Cerebellar cortex (tissue), 1 donor: ENCODE measurements at places on chromosomes 2 and 18.
A peak's percentile ranks its signal among the peaks of the same experiment; 100 is the strongest.

- no peak for DNase-seq
Measured at GRCh38 chr2:190879474-190880377, 895 bp upstream of the GLS start.

DNA sequence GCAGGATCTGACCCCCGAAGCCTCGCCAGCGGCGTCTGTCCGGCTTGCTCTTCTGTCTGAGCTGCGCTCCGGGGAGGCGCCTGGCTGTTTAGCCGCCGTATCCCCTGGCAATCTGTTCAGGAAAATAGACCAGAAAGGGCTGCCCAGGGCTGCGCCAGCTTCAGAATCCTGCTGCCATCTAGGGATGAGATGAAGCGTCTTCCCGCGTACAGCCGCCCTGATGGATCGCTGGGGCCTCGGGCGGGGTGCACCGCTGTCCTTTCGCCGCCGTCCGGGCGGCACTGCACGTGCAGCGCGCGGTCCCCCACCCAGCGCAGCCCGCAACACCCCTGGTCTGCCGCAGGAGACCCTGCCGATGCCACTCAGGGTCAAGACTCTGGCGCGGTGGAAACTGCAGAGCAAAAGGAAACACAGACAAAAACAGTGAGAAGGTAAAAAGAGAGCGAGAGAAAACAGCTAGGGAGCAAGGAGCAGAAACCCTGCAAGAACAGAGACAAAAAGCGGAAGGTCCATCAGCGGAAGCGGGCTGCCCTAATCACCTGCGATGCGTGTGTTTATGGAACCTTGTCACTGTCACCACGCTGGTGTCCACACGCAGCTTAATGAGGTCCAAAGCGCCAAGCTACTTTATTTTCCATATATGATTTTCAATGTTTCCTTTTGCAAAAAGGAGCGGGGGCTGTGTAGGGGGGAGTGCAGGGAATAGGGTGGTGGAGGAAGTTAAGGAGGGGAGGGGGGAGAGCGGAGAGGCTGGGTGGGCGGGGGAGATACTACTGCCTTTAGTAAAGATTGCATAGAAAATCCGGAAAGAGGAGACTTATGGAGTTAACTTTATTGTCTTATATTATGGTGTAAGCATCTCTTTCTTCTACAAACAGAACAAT lies 2113.3 kb upstream of the PIK3C3 start:
- peak; percentile 84 for DNase-seq

- DNase-seq = no peak
Measured at GRCh38 chr2:240624011-240624949, 1.0 kb upstream of the GPR35 start.

DNA sequence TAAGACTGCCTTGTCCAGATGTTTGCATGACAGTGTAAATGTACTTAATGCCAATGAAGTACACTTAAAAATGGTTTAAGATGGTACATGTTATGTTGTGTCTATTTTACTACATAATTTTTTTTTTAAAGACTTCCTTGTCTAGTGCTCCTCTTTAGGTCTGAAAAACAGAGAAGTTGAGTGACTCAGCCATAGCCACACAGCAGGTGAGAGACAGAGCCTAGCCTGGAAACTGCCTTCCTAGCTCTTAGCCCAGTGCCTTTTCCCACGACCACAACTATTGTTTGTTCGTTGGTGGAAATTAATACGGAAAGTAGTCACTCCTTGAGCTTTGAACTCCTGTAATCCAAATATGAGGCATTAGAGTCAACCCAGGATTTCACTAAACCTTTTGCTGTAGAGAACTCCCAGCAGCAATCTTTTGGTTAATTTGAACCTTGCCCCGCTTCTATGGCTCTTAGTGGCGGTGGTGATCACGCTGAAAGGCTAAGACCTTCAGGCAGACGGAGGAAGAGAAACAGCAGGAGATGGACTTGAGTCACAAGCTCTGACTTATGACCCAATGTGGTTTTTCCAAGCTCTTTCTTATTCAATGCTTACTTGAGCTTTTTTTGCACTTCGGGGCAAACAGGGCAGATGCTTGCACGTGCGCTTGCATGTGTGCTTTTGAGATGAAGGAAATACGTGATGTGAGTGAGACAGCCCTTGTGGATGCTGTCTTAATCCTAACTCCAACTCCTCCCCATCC lies 21.2 kb downstream of the TRIB2 start:
- DNase-seq = no peak

DNA sequence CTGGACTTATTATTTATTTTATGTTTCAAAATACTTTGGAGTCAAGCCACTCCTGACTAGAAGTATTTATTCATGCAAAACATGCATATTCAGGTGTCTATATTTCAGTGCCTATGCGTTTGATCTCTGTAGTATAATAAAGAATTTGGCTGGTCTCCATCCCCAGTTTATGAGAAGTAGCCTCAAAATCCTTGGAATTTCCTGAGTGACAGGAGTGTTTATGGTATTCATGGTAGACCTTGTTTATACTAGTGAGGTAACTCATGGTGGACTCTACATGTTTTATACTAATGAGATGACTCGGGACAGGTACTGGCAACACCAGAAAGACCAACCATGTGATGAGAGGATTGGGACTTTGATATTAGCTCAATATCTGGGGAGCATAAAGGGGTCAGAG lies 43.9 kb upstream of the CSRNP3 start:
- no peak for DNase-seq
